ENCODE measurements at places on chromosomes 6 and 20.

DNA sequence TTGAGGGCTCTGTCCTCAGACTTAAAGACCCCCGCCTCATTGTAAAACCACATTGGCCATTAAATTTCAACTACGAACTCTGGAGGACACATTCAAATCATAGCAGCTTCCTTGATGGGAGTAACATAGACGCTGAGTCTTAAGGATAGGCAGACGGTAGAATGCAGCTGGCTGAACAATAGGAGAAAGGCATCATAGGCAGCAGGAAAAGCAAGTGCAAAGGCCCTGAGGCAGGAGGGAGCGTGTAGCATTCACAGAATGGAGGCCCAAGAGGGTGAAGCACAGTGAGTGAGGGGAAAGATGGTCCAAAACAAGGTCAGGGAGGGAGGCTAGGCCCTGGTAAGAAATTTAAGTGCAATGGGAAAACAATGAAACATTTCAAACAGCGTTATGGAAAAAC lies 8.6 kb upstream of the PFDN4 start:
- no peak for DNase-seq

DNA sequence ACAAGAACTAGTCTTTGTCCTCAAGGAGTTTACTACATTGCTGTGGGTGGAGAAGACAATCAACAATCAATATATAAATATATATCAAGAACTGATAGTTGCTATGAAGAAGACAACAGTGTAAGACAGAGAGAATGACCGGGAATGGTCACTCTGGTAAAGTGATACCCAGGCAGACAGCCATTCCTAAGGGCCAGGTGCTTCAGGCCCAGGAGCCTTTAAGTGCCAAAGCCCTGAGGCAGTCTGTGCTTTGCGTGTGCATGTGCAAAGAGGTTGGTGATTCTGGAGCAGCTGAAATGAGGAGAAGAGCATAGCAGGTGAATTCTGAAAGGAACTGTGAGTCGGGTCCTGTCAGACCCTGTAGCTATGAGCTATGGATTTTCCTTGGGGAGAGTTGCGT lies 154.2 kb downstream of the DOK5 start:
- DNase-seq: no peak

DNA sequence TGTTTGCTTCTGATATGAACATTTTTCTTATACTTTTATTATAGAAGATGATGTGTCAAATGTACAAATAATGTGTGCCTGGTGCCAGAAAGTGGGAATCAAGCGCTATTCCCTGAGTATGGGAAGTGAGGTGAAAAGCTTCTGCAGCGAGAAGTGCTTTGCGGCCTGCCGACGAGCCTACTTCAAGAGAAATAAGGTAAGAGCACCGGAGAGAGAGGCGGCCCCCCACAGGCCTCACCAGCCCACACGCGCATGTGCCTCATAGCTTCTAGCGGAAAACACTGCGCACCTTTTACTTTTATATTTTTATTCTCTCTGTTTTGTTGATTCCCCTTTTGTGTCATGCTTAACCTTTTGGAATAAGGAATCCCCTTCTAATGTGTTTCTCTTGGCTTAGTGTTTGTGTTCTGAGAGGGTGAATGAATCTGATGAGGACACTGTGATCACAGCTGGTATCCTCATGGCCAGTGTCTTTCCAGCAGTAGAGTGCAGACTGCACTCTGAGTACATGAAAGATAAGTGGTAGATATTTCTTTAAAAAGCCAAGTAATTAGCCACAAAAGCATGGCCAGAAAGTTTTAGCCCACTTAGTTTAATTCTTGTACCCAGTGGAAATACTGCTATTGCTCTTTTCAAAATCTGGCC lies 43.6 kb downstream of the SOBP start:
- no peak for DNase-seq

- no peak for DNase-seq
These were observed 36.1 kb downstream of the CTNNBL1 start for GRCh38 chr20:37729909-37730308.
